ENCODE measurements at places on chromosomes 1 and 21.
A peak's percentile ranks its signal among the peaks of the same experiment; 100 is the strongest.

DNA sequence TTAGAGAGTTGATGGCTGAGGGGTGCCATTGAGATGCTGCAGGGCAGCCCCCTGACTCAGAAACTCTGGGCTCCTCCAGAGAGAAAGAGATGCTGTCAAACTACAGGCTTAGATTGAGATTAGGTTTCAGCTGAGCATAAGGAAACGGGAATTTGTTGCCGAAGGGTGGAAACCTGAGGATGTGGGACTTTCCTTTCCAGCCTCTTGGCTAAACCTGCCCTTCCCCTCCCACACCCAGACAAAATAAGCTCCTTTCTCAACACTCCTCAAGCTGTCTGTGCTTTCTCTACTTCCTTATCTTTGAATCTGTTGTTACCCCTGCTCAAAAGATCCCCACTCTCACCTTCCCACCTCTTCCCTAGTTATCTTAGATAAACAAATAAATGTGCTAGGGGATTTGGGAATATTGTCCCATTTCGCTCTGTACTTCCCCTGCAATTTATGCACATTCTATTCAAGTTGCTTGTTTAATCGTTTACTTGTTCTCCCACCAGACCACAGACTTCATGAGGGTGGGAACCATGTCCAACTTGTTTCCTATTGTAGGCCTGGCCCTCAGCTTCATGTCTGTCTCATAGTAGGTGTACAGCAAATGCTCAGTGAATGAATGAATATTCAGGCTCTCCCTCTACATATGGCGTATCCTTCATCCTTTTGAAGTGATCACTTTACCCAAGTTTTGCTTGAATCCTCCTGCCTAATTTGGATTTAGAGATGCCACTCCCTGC is 30.6 kb upstream of the MARK1 start:
- no peak for DNase-seq

- DNase-seq: no peak
Observed at GRCh38 chr1:64909031-64909430, 57.3 kb downstream of the JAK1 start.

GRCh38 chr1:157485793-157486192 is 66.5 kb downstream of the FCRL5 start:
- DNase-seq: no peak

- peak; percentile 36 for DNase-seq
Observed at GRCh38 chr1:179205284-179205683, 24.2 kb downstream of the ABL2 start.

- no peak for DNase-seq
Observed at GRCh38 chr1:28770601-28771165, 33.9 kb downstream of the YTHDF2 start.

DNA sequence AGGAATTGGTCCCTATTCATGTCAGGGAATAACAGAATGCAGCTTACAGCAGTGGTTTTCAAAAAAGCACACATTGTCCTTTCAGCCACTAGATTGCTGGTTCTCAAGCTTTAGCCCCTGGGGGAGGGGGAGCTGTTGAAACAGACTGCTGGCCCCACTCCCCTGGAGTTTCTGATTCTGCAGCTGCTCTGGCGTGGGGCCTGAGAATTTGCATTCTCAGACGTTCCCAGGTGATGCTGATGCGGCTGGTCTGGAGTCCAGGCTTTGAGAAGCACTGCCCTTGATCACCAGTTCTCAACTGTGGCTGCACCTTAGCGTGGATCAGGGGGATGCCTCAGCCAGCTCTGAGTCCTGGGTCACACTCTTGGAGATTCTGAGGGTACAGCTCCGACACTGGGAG is 62.7 kb upstream of the LAPTM5 start:
- DNase-seq: no peak

Data from OCI-M1 (cell line).